ENCODE measurements at places on chromosomes 2 and 18. TPM values are rescaled to one million over a fixed set of nuclear protein-coding genes. Genes with fewer than 3 reads are reported as not detected.
A peak's percentile ranks its signal among the peaks of the same experiment; 100 is the strongest.

- no peak for DNase-seq
Measured at GRCh38 chr2:187358531-187358930, 89.5 kb downstream of the CALCRL start.

DNA sequence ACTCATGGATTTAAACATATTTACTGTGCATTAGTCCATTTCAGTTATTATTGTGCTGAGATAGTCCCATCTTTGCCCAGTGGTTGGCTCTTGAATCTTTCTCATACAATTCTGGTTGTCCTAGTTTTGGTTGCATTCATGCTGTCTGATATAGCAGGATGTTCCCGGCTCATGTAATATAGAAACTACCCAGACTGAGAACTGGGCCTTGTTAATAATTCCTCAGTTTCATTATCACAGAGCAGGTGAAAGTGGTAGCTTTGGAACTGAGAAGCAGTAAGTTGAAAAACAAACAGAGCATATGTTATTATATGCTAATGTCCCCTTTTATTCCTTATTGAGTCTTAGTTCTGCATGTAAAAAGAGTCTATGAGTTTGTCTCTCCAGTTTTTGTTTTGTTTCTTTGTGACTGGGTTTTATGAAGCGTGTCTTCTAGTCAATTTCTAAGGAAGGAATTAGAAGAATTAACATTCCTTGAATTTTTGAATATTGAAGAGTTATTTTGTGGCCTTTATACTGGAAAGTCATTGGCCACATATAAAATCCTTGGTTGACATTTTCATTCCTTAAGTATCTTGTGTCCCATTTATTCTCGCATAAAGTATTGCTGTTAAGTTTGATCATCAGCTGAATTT, 43.3 kb downstream of the EIF5B start:
- DNase-seq = no peak

DNA sequence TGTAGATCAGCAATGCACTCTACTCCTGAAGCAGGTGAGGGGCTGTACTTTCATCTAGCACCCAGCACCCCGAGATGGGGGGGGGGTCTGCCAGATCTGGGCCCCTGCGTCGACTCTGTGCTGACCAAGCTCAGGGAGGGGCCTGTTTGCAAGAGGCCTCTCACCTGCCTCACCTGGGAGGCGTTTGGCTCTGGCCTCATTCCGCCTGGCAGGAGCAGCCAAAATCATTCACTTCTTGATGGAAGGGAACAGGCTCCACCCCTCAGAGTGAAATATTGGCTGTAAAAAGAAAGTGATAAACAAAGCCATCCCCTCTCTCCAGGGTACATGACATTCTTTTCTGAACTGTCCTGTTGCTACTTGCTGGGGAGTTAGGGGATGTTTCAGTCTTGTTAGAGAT, 10.7 kb upstream of the IL1R2 start:
- no peak for DNase-seq

DNA sequence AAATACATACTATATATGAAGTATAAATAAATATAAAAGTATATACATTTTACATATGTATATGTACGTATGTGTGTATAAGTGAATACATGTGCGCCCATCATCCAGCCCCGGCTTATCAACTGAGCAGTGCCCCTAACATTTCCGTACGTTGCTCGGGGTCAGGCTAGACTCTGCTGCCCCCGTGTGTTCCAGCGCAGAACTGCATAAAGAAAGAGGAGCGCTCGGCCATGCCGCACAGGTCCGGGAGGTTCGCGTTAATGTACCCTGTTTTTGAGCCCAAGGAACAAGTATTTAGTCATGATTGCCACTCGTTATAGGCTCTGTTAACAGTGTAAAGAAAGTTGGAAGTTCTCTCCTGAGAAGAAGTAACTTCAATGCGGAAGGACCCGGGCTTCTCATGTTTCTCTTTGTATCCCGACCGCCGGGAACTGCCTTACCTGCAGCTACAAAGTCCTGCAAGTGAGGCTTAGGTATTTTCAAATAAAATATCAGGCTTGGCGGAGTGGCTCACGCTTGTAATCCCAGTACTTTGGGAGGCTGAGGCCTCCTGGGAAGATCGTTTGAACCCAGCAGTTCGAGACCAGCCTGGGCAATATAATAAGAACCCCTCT, 55.7 kb downstream of the CD8B2 start:
- DNase-seq = peak; percentile 80

GRCh38 chr2:191740759-191741158, 62.8 kb downstream of the NABP1 start:
- DNase-seq = no peak

GRCh38 chr2:8752385-8752784, 70.5 kb downstream of the ID2 start:
- DNase-seq = no peak

DNA sequence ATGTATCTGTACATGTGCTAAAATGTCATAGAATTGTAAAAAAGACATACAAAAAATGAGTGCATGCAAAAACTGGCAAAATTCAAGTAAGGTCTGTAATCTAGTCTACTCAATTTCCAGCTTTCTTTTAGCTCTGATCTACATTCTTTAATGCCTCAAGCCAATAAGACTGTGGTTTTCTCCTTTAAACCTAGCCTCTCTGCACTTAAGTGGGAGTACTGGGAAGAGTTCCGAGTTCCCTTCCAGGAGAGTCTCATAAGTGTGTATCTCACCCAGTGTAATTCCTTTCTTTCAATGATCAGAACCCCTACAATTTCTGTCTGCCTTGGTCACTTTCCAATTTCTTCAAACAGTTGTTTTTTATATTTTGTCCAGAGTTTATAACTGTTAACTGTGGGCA, 150.1 kb downstream of the PTRHD1 start:
- no peak for DNase-seq

GRCh38 chr2:70141212-70141901, 49.5 kb downstream of the C2orf42 start:
- peak; percentile 61 for DNase-seq

DNA sequence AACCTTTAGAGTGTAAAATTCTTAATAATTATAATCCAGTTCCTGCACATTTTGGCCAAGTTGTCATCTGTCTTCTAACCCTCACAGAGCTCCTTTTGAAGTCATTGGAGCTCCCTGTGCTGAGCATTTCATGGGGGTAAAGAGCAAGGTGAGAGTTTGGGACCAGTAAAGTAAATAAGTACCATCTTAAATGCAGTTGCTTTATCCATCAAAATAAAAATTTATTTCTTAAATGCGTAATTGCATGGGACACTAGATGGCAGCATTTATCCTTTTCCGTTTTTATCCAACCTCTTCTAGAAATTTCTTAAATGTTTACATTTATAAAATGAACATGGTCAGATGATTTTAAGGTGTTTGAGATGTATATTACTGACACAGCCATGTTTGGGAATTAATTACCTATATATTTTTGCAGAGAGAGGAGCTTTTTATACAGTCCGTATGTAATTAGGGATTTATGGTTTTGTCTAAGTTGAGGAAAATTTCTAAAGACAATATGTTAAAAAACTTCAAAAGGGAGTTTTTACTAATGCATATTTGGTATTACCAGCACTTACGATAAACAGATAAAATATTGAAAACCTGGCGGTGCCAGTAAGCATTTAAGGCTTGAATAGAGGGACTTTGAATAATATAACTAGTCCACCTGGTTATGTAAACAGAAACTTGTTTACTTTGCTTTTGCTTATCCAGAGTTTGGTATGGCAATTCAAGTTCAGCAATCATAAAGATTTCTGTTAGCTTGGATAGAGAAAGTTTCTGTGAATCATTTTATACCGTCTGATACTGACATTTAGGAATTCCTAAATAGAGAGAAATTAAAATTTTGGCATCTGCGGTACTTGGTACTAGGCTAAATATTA, 54.5 kb downstream of the ACSL3 start:
- no peak for DNase-seq

DNA sequence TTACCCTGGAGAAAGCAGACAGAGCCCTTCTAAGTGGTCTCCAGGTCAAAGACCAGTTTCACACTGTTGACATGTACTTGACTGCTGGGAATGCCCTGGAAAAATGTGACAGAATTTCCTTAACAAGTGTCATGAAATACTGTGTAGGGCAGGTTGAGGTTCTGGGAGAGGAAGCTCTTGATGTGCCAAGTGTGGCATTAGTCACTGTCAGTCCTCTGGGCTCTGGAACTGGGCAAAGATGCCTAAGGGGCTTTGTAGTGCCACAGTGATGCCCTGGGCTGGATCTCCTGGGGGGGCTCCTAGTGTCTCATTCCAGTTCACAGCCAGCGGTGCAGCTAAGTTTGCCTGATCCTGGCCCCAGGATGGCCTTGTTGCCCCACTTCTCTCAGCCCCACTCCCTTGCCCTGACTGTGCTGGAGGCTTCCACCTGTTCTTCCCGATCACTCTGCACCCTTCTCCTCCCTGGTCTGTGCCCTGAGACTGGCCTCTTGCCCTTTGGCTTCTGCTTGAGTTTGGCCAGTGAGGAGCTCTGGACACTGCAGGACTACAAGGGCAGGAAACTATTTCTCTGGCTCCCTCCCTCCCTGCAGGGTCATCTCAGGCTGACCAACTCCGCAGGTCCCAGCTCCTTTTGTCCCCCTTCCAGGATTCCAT, 27.0 kb upstream of the FAM124B start:
- no peak for DNase-seq

- no peak for DNase-seq
Measured at GRCh38 chr18:62784966-62785413, 69.6 kb downstream of the PHLPP1 start.

DNA sequence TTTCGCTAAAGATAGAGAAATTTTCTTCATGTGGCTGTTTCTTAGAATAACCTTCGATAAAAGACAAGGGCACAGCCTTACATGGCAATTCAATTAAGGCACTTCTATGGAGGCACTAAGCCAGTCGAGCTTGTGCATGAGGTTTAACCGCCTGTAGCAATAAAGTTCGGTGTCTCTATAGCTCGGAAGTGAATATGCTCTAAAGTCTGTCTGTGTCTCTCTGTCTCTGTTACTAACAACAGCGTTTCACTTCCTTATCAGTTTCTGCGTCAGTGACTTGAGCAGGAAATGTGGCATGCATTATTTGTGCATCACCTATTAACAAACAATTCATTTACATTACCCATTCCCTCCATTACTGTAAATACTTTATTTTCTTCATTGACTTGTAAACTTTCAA, 365.1 kb upstream of the NETO1 start:
- no peak for DNase-seq

- DNase-seq = no peak
Measured at GRCh38 chr18:48908916-48909315, 41.8 kb downstream of the SMAD7 start.

- no peak for DNase-seq
Measured at GRCh38 chr2:214180686-214181085, 230.2 kb upstream of the VWC2L start.

DNA sequence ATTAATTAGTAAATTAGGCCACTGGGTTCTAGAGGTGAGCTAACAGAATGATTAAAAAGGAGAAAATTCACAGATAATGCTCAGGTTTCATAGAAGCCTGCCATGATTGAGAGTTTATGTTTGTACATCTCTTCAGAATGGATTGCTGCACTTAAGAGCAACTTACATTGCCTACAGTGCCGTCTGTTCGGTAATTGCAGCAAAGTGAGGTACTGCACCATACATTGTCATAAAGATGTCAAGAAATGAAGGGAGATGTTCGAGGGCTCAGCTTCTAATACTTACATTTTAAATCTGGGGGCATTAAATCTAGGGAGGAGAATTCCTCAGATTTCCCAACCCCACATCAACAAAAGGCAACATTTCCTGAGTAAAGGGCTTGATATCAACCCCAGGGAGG, 976.2 kb upstream of the FANCL start:
- no peak for DNase-seq

DNA sequence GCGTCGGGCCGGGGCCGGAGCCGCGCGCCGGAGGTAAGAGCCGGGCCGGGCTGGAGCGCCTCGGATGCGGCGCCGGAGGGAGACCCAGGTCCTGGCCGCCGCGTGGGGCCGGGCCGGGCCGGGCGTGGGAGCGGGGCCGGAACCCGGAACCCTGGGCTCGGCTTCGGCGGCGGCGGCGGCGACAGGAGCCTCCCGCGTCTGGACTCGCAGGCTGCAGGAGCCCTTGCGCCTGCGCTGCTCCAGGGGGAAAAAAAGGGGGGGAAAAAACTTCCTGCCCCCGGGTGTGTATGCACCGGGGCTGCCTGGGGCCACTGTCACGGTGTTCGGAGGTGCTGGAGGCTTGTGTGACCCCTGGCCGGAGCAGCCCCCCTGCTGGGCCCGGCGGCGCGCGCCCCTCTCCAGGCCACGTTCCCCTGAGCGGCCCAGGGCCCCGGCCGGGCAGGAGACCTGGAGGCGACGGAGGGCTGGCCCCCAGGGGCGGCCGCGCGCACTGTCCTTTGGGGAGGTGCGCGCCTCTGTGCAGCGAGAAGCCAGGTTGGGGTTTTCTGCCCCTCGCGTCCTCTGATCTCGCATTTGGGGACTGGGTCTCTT, 864 bp downstream of the KLHL29 start:
- no peak for DNase-seq

- no peak for DNase-seq
Measured at GRCh38 chr2:38685116-38685735, 19.3 kb downstream of the GALM start.

DNA sequence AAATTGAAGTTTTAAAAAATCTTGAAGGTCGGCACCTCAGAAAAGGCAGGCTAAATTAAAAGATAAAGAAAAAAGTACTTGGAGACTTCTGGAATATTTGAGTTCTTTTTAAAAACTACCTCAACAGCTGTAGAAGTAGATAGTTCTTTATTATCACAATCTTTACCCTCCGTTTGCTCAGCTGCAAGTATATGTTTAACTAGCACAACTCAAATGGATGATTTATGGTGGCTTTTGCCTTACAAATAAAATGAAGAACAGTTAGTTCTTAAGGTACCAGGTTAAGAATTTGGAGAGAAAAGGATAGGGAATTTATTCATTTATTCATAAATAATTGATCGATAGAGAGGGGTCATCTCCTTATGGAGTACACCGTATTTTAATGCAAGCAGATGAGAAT, 237.6 kb upstream of the FOSL2 start:
- DNase-seq = no peak

DNA sequence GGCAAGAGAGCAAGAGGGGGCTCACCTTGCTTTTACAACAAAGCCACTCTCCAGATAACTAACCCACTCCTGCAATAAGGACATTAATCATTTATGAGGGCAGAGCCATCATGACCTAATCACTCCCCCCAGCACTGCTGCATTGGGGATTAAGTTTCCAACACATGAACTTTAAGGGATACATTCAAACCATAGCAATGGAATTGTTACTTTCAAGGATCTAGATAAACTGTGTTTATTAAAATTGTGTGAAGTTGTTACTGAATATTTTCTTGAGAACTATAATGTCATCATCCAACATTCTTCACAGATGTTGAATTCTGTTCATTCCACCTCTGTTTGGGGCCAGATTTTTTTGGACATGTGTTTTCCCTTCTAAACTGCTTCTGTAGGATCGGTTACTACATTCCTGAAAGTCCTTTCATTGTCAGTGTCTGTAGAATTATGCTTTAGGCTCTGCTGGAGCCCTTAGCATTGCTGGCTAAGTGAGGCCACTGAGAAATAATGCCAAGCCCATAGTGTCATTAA, 50.4 kb downstream of the SPATS2L start:
- no peak for DNase-seq

- DNase-seq = no peak
Measured at GRCh38 chr2:121640380-121641316, 8.6 kb downstream of the CLASP1 start.

Gene AQP12B
- not detected for total RNA-seq

Gene MAPRE2
- 101 TPM for total RNA-seq

Gene CAPN14
- 0.32 TPM for total RNA-seq

Gene FAM98A
- total RNA-seq = 66.6 TPM

Gene EIF4E2
- total RNA-seq = 41.1 TPM

Gene FAM228A
- 0.16 TPM for total RNA-seq

Gene DIPK1C
- total RNA-seq = 3.3 TPM
